ENCODE measurements at places on chromosomes 13 and 19.

DNA sequence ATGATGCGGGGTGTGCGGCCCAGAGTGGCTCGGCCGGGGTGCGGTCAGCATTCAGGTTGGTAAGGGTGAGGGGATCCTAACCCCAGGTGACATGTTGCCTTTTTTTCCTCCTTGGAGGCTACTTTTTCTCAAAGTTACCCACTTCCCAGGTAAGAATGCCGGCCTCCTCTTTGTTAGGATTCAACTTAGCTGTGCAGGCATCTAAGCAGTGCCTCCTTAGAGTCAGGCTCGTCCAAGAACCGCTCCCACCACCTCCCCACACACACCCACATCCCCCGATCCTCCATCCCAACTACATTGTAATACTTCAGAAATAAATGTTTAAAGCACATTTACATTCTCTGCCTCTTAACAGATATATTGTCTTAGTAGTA is 733 bp upstream of the ENOX1 start:
- DNase-seq = no peak

DNA sequence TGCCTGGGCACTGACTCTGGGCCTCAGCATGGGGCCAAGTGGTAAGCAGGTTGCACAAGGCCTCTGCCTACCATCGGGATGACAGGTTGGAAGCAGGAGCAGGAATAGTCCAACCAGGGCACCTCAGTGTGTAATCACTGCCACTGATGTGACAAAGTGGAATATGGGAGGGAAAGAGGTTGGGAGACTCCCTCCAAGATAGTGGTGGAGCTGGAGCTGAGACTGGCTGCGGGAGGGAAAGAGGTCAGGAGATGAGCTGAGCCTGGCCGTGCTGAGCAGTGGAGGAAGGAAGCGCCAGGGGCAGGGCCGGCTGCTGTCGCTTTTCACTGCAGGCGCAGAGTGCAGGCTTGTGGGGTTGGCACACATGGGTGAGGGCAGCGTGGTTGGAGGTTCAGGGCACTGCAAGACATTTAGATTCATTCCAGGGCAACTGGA is 6.8 kb downstream of the UPF3A start:
- DNase-seq = no peak

DNA sequence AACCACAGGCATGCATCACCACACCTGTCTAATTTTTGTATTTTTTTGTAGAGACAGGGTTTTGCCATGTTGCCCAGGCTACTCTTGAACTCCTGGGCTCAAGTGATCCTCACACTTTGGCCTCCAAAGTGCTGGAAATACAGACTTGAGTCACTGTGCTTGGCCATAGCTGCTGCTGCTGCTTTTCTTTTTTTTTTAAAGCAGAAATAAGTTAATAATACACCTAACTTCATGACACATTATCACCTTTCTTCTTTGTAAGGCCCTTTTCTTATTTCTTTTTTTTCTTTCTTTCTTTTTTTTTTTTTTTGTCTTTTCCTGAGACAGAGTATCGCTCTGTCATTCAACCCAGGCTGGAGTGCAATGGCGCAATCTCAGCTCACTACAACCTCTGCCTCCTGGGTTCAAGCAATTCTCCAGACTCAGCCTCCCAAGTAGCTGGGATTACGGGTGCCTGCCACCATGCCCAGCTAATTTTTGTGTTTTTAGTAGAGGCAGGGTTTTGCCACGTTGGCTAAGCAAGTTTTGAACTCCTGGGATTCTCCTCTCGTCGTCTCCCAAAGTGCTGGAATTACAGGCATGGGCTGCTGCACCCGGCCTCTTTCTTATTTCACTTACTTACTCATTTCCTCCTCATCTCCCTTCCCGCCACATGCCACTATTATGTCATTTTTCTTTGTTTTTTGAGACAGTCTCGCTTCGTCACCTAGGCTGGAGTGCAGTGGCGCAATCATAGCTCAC is 8.7 kb downstream of the SHKBP1 start:
- DNase-seq = peak; percentile 40

DNA sequence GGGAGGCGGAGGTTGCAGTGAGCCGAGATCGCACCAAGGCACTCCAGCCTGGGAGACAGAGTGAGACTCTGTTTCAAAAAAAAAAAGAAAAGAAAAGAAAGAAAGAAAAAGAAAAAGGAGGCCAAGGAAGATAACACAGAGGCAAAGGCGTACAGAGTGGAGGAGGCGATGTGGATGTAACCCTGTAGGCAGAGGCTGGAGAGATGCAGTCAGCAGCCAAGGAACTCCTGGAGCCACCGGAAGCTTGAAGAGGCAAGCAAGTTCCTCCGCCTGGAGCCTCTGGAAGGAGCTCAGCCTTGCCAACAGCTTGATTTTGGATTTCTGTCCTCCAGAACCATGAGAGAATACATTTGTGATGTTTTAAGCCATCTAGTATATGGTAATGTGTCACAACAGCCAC is 6.7 kb upstream of the CCDC8 start:
- no peak for DNase-seq

GRCh38 chr19:49127674-49128544 is 8.6 kb downstream of the PPFIA3 start:
- peak; percentile 82 for DNase-seq

DNA sequence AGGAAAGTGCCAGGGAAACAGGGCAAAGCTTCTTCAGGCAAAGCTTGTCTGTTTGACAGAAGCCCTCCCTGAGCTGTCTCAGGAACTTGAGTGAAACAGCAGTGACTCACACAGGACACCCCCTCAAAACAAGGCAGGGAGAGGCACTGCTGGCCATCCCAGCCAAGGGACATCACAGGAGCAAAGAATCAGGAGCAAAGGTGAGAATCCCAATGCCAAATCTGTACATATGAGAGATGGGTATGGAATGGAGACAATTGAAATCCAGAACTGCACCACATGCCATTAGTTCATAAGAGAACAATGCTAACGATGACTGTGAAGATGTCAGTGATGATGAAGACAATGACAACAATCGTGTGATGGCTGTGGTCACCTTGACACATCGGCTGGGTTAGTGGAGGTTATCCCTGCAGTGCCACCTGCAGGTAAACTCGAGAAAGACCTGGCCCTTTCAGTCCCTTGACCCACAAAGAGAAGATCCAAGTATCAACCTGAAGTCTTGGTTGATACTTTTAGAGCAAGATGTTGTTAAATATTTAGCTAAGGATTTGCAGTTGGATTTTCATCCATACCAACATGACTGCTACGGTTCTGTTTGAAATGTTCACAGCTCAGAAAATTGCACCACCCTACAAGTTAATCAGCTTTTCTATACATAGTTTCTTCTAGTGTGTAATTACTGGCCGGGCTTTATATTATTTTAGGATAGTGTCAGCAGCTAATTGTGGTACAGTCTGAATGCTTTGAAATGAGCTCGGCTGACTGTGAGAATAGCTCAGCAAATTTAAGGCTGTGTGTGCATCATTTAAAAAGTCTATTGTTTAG is 42.0 kb upstream of the IPO5 start:
- DNase-seq = no peak

DNA sequence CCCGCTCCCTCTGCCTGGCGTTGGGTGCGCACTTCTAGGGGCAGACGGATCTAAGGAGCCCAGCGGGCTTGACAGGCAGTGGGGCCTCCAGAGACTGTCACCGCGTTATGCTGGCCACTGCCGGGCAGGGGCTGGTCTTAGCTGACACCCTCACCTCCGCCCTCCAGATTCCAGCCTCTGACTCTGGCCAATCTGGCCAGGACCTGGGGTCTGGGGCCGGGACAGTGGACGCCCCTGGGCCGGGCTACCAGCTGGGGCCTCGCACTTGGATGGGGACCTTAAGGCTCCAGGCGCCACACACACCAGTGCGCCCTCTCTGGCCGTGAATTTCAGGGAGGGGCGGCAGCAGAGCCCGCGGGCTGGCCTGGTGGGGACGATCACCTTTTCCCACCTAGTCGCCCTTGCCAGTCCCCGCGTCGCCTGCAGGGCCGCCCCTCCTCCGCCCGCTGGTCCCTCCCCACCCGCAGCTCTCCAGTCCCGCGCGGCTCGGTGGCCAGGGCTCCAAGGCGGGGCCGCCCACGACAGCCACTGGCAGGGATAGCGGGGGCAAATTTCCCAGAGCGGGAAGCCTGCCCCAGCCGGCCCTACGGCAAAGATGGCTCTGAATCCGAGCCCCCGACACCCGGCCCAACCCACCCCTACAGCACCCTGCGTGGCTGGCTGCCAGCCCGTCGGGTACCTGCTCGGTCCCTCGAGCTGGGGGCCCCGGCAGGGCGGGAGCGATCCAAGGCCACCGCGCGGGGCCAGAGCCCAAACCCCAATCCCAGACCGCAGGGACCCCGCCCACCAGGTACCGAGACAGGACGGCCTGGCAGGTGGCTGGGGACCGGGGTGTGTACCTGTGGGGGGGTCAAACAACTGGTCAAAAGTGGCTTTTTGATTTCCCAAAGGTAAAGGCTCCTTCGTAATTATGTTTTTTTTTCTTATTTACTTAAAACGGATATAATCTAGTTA is 6.1 kb upstream of the ZNF98 start:
- DNase-seq = no peak

DNA sequence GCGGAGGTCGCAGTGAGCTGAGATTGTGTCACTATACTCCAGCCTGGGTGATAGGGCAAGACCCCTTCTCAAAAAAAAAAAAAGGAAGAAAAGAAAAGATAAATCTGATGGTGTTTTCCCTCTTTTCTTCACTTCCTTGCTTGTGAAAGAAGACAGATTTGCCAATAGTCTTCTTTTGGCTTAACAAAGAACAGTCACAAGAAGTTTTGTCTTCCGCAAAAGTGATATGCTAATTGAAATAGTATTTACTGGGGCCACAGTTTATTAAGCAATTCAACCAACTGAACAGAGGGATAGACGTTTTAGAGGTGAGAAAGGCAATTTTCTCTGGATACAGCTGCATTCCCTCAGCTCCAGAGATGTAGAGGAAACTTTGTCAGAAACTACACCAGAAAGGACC is 22.9 kb upstream of the PLAUR start:
- peak; percentile 40 for DNase-seq

GRCh38 chr19:11843722-11844121 is 4.8 kb upstream of the ZNF439 start:
- DNase-seq = no peak

DNA sequence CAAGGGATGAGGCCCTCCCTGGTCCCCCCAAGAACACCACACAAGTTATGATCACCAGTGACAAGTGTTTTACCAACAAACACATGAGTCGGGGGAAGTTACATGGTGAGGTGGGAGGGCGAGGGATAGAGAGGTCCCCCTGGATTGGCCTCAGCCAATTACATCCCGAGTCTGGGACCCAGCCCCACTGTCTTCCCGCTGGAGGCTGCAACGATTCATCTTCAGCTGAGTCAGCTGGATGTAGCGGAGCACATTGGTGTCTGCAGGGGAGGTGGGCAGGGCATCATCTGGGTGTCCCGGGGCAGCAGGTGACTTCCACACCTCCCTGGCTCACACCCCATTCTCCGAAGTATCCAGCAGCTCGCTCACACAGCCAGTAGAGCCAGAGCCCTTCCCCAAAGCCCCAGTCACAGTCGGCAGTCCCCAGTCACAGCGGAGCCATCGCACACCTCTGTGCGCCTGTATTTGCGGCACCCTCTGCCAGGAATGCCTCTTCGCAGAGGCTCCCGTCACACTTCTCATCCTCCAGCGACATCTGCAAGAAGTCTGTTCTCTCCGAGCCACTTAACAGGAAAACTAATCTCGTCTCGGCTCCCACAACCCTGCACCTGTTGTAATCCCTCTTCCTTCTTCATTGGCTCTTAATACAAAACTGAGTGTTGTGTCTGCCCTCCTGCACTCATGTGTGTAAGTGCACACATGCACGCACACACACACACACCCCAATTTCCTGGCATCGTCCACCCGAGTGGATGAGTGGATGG is 2.0 kb downstream of the TTC9B start:
- no peak for DNase-seq

DNA sequence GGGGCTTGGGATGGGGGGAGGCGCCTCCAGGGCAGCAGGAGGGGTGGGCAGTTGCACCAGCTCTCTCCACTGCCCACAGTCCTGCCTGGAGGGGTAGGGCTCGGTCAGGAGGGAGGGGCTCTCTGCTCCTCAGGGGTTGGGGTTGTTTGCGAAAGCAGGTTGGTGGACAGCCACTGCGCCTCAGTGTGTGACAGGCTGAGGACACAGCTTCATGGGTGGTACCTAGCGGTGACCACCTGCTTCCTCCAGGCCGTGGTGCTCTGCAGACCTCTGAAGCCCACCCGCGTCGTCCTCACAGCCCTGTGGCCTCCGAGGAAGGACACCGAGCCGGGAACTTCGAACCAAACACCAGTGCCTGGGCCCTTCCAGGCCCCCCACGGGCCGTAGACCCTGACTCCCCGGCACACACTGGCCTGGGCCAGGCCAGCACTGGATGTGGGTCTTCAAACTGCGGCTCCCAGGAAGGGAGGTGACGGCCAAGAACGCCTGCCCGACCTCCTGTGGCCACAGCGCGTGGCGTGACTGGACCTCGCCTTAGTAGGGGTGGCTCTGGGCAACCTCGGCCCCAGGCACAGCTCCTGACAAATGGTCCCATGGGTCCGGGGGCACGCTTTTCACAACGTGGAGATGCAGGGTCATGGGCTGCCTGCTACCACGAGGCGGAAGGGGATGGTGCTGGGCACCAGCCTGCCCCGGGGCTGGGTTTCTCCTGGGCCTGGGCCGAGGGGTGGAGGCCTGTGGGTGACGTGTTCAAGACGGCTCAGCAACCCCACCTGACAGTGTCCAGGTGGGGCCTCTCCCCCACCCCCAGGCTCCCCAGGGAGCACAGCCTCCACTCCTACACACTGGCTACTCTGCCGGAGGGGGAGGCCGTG is 173.2 kb downstream of the KDM4B start:
- no peak for DNase-seq

- no peak for DNase-seq
Observed at GRCh38 chr13:94513026-94513425, 33.5 kb upstream of the DCT start.

- DNase-seq = no peak
Observed at GRCh38 chr19:4401769-4402170, 670 bp upstream of the CHAF1A start.

- DNase-seq = no peak
Observed at GRCh38 chr19:9854282-9854846, 19.2 kb downstream of the PIN1 start.

- DNase-seq = no peak
Observed at GRCh38 chr13:43446126-43446525, 340.6 kb downstream of the ENOX1 start.

GRCh38 chr13:106376401-106377112 is 158.9 kb downstream of the EFNB2 start:
- no peak for DNase-seq

DNA sequence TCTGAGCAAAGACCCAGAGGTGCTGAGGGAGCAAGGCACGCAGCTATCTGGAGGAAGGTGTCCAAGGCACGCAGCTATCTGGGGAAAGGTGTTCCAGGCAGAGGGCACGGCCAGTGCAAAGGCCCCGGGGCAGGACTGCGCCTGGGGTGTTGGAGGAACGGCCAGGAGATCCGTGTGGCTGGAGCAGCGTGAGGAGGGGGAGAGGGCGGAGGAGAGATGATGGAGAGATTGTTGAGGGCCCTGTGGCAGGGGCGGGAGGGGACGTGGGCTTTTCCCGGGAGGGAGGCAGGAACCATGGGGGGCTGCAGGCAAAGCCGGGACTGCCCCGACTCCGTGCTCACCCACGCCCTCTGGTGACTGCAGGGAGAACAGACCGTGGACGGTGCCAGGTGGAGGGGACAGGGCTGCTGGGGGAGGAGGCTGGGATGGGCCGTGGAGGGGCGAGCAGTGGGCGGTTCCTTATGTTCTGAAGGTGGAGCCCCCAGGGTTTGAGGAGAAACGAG is 13.3 kb upstream of the MISP start:
- no peak for DNase-seq

Data from GF-D8 (cell line).